Activated T-cell treated with anti-CD3 and anti-CD28 coated beads, Interleukin-2, amount 50 U/mL, for 72 hours (primary cell): ENCODE measurements at places on chromosomes 4 and X. TPM values are rescaled to one million over a fixed set of nuclear protein-coding genes. Genes with fewer than 3 reads are reported as not detected.

Gene MCF2
- total RNA-seq, result 0.37 TPM

Gene ATP2B3
- total RNA-seq, result not detected

Gene NLRP2B
- total RNA-seq, result not detected

Gene P2RY4
- 0.34 TPM for total RNA-seq

Gene SYNPO2
- 0.35 TPM for total RNA-seq

Gene MAGEC1
- total RNA-seq, result not detected

DNA sequence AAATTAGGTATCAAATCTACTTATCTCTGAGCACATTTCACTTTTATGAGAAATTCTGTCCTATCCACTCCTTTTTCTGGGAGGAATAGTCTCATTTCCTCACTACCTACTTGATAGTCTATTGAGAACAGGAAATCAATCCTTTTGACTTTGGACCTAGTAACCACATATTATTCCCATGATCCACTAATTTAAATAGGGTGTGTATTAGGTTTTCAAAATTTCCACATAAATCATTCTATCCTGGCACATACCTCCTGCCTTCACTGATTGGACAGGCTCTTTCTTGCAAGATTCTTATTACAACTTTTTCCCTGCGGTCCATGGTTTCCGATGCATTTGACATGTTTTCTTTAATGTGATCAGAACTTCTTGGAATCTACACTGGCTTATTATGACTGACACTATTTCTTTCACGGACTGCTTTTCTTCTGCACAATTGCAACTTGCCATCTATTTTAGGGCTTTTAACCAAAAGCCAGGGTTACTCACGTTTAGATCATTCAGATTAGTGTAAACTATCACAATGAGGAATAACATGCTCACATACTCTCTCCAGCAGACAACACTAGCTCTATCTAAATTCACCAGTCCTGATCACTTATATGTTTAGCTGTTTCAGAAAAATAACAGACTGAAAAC is 419.9 kb upstream of the SLIT2 start:
- no peak for DNase-seq

DNA sequence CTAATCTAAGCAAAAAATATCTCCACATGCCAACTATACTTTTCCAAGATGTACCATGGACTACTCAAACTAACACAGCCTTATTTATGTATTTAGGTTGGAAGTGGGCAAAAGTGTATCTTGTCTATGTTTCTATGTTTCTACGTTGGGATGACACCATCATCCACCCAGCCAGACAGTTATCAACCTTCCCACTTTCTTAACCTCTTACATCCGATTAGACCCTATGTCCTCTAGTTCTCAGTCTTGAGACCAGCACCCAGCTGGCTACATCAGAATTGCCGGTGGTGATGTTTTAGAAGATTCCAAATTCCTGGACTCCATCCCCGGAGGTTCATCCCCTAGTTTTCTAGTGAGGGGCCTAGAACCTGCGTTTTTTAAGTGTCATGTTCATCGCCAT is 1.0 kb upstream of the AASDH start:
- no peak for DNase-seq

- DNase-seq, result no peak
Measured at GRCh38 chr4:122086338-122087065, 65.6 kb upstream of the BLTP1 start.

- no peak for DNase-seq
Measured at GRCh38 chr4:67880866-67881610, 2.8 kb downstream of the TMPRSS11D start.

DNA sequence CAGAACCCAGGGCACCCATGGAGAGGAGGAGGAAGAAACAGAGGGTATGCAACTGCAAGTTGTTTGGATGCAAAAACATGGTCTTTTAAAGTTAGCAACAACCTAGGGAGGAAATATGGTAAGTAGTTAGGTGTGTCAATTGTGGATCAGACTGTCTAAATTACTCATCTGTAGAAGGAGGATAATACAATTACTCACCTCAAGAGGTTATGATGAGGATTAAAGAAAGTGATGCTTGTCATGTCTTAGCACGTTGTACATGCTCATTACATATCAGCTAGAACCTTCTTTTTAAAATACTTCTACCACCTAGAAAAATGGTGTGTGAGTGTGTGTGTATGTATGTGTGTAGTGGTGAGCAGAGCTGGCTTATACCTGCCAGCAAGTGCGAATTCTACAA is 2.3 kb upstream of the C1QTNF7 start:
- DNase-seq, result no peak

DNA sequence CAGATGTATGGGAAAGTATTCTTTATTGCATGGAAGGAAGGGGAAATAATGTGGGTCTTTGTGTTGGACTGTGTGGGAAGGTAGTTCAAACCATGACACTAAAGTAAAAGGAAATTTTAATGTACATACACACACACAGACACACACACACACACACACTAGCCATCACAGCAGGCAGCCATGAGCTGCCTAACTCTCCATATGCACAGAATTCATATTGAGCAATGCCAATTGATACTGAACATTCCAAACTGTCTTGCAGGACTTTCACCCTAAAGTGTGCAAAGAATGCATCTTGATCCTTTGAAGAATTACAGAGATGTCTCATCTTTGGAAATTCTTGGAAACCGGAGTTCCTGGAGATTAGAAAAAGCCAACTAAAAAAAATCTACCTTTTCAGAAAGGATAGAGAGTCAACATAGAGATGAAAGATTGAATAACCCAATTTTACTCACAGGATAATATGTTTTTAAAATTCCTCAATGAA is 120.6 kb upstream of the MBNL3 start:
- no peak for DNase-seq

DNA sequence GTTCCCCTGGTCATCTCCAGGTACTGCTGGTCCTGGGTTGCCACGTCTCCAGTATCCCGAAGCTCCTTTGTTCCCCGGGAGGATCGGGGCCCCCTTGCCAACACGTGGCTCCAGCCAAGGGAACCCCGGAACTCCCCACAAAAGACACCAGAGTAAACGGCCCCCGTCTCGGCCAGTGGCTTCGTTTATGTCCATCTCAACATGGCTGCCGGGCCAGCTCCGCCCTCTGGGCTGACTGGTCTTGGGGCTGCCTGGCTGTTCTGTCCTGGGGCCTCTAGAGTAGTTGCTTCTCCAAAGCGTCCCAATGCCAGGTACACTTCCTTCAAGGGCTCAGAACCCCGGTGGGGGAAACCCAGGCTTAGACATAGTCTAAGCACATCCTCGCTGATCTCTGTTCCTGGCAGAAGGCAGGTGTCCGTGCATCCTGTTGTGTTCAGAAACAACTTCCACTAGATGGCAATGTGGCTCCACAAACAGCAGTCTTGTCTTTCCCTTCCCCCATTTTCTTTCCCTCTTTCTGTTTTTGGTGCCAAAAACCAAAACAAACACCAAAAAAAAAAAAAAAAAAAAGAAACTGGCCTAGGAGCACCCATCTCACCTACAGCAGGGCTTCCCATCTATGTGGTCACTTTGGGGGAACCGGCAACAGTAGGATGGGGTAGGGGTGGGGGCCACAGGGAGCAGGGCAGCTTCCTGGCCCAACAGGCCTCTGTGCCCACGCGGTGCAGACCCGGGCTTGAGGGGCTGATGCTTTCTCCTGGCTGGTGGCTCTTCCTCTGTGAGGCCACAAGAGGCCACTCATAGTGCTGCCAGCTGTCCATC is 35.3 kb downstream of the NBDY start:
- peak; percentile 70 for DNase-seq

DNA sequence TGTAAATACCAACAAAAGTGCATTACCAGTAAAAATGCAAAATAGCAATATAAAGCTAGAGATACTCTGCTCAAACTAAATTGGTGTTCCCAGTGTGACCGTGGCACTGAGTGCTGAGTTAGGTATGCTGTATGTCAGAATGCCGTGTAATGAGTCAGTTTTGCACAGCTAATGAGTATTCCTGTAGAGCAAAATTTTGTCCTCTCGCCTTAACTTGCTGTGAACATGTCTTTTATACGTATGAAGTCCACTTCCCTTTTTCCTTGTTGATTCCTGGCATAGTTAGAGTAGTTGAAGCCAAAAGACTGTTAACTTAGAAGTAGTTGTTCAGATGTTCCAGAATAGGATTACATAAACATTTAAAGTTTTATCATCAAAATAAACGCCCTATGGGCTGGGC is 11.5 kb downstream of the DCLK2 start:
- no peak for DNase-seq

DNA sequence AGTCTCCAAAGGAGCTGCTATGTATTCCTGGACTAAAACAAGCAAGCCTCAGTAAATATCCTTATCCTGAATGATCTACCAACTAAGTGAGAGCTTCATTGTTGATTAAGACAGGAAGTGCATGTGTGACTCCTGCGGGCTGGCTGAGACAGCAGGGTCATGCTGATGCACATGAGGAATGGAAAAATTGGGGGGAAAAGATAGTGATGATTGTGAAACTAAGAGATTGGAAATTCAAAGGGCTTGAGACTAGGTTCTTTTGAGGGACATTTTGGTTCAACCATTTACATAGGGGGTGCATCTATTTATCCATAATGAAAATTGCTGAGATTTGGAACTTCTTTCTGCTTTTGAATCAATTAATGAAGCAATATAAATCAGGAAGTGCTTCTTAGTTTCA is 61.1 kb upstream of the C1QTNF7 start:
- no peak for DNase-seq

DNA sequence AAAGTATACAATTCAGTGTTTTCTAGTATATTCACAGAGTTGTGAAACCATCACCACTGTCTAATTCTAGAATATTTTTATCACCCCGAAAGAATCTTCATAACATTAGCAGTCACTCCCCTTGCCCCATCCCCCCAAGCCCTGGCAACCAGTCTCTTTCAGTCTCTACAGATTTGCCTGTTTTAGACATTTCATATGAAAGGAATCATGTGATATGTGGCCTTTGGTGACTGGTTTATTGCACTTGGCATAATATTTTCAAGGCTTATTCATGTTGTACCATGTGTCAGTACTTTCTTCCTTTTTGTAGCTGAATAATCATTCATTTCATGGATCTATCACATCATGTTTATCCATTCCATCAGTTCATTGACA is 371.7 kb downstream of the AFF2 start:
- no peak for DNase-seq

GRCh38 chr4:15868111-15868510 is 70.4 kb downstream of the FGFBP1 start:
- DNase-seq, result no peak

DNA sequence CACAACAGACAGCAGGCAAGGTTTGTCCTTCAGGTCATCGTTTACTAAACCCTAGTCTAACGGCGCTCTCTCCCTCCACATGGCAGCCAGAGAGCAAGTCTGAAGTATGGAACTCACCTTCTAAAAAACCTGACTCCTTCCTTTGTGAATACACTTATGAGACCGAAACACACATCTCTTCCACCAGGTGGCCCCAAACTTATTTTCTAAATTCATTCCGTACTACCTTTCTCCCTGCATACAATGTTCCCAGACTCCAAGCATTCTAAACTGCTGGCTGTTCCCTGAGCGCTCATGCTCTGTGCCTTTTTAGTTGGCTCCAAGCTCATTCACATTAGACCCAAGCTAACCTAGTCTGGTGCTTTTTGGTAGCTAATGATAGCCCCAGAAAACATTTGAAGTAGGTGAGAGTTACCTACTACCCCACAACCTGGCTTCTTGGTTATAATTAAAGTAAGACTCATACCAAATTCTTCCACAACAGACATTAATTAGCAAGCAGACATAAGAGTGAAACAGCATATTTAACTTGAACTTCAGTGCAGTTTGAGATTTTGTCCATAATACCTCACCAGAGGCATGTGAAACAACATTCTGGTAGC is 67.6 kb upstream of the DCLK2 start:
- no peak for DNase-seq

DNA sequence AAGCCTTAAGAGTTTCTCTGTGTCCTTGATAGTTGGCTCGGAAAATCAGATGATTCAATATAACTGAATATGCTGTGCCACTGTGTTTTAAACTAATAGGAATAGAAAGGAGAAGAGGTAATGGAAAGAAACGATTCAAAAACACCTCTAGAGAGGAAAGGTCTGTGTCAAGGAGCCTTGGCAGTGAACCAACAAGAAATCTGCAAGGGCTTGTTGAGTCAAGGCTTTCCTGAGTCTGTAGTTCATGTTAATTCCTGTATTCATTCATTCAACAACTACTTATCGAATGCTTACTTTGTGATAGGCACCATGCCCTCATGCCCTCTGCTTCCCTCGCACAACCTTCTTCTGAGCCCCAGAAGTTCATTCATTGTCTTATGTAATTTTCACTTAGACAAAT is 336.0 kb downstream of the PDHA2 start:
- no peak for DNase-seq

DNA sequence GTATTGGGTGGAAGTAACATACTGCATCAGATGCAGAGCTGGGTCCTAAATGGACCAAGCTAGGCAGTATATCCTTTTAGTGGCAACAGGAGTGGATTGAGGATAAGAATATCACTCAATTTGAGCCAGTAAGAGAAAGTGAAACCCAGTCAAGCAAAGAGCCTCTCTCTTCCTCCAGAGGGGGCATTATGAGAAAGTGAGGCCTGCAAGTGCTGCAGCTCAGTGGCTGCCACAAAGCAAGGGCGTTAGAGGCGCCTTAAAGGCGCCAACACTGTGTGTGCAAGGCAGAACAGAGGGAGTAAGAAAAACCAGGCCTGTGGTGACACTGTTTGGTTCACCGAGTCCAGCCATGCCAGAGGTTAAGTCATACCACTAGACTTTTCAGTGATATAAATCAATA is 17.5 kb downstream of the STX18 start:
- peak; percentile 32 for DNase-seq

- DNase-seq, result peak; percentile 45
Measured at GRCh38 chrX:120549483-120550452, 11.0 kb downstream of the CUL4B start.

DNA sequence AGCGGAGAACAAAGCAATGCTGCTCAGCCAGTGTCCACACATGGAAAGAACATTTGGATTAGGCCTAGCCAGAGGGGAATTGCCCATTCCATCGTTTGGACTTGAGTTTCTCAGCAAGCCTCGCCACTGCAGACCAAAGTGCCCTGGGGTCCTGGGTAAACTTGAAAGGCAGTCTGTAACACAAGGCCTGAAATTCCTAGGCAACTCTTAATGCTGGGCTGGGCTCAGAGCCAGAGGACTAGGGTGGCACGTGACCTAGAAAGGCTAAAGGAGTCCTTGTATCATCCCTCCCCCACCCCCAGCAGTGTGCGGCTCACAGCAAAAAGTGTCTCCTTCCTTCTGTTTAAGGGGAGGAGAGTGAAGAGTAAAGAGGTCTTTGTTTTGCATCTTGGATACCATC is 210.4 kb upstream of the ARX start:
- no peak for DNase-seq

- no peak for DNase-seq
Measured at GRCh38 chrX:17030580-17031270, 84.3 kb downstream of the REPS2 start.

DNA sequence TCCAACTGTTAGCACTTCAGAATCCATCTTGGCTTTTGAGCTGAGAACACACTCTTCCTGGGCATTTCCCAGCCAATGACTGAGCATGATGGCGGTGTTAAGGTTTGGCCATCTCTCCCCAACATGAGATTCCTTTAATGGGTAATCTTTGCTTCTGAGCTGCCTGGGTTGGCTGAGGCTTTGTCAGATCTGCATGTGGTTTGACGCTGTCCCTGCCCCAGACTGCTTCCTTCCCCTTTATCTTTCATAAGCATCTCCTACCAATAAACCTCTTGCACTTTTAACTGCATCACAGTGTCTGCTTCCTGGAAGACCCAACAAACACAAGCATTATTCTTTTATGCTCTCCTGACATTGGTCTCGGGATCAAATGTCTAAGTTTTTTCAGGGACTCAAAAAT is 31.5 kb upstream of the DIPK2B start:
- DNase-seq, result no peak

GRCh38 chr4:140176735-140177134 is 22.8 kb upstream of the MAML3 start:
- no peak for DNase-seq
